Activated T-helper 1 cell treated with Interleukin-2 at 50 U/mL for 16 hours (primary cell): ENCODE measurements at places on chromosomes 6 and 20.

DNA sequence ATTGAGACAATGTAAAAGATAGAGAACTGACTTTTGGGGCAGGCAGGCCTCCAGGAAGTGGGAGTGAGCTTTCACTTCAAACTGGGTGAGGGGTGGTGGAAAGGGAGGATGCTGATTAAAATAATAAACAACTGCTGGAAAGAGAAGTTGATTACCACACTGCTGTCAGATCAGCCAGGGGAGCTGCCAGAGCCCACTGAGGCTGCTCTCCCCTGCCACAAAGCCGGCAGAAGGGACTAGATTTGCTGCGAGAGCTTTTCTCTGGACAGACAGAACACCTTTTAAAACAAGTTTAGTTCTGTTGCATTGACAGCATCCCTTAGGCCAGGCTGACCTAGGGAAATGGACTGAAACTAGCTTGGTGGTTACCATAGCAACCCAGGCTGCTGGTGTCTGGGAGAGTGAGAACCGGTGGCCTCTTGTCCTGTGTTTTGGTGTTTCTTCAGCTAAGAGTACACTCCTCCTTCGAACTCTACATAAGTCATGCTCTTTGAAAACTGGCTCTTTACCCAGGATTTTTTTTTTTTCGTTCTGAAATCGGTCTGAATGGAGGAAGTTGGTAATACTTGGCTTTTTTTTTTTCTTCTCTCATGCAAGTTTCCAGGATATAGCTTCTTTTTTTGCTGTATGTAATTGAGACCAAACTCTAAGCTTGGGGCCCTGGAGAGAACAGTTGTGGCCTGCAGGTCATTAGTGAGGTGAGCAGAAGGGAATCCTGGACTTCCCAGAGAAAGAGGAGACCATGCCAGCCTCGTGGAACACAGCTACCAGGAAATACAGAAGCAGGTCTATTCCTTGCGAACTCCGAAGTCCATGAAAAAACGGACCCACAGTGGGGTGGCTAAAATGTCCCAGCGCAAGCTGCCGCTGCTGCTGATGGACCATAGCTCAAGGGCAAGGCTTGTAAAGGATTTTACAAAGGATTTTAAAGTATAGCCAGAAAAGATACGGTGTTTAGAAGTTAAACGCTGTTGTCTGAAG, 374.4 kb downstream of the UTRN start:
- no peak for DNase-seq

DNA sequence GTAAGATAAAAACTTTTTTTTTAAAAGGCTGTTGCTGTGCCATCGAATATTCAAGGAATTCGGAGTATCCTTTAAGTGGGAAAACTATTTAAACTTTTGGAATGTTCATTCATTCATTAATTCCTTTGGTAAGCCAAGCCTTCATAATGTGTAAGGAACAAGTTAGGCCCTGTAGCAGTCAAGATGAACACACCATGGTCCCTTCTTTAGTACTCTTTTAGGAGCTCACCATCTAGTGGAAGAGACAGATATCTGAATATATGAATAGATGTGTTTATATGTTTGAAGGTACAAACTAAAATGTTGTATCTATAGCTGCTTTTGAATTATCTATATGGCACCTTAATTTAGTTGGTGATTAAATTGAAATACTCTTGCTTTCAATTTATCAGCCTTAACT, 5.8 kb downstream of the SPO11 start:
- DNase-seq = no peak

DNA sequence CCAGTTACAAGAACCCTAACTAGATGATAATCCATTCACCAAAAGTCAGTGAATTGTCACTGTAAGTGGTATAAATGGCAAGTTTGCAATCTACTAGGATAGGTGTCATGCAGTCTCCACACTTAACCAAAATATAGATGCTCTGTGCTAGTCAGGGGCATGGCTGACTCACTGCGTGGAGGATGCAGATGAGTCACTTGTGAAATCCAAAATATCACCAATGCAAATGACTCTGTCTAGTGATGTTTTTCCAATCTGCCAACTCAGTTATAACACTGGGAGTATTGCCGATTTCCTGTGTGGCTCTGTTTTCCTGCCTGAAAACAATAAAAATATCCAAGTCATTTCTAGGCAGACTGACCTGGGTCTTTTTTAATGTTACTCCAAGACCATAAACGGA, 47.8 kb upstream of the NRSN1 start:
- DNase-seq = no peak

DNA sequence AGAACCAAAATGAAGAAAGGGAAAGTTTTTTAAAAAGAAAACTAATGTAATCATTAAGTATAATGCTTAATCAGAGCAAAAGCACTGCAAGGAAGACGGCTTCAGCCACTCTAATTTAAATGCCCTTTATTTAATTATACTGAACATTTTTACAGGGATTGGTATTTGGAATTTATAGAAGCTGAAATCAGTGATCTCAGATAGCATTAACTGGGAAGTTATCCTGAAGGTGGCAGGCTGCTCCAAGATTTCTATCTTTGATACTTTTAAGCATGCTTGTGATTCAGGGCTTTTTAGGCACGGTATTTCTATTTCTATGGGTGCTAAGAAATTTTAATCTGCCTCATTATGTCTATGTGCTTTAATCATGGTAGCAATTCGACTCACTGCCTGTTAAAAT, 1.3 kb upstream of the NDUFAF4 start:
- no peak for DNase-seq

GRCh38 chr6:160239929-160240690, 18.5 kb downstream of the SLC22A2 start:
- no peak for DNase-seq

GRCh38 chr20:33814238-33814712, 3.1 kb downstream of the CHMP4B start:
- DNase-seq = no peak

DNA sequence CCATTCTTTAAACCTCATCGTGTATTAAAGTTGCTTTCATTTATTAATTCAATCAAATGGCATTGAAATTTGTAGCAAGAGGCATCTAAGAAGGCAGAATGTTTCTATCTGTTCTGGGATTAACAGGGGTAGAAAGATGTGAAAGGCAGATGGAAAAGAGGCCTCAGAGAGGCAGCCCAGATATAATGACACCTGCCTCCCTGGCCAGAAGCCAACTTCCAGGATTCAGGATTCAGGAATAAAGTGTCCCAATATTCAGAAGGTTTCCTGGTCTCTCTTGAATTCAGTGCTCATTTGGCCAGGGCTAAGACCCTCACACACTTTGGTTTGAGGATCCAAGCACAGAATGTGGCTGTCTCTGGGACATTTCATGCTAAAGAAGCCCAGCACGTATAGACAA, 39.9 kb downstream of the HLA-B start:
- DNase-seq = no peak

GRCh38 chr6:166456395-166457156, 73.8 kb upstream of the MPC1 start:
- no peak for DNase-seq

- DNase-seq = no peak
Measured at GRCh38 chr6:24620637-24621036, 25.4 kb downstream of the KIAA0319 start.

- DNase-seq = no peak
Measured at GRCh38 chr20:31863296-31864085, 6.8 kb downstream of the DUSP15 start.

DNA sequence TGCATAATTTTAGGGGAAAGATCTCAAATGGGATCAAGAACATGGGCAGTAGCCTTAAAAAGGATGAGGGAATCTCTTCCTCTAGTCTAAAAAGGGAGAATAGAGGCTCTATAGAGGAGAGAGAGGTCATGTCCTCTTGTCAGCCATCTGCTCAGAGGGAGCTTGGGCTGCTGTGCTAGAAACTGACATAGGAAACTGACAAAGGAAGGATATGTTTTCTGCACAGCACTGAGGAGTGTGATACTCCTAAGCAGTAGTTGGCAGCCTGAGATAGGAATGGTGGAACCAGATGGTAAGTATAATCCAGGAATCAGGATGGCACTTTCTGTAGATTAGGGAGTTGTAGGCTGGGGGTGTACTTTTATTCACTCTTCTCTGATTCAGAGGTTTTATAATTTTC, 59.2 kb downstream of the PTPRA start:
- DNase-seq = no peak

DNA sequence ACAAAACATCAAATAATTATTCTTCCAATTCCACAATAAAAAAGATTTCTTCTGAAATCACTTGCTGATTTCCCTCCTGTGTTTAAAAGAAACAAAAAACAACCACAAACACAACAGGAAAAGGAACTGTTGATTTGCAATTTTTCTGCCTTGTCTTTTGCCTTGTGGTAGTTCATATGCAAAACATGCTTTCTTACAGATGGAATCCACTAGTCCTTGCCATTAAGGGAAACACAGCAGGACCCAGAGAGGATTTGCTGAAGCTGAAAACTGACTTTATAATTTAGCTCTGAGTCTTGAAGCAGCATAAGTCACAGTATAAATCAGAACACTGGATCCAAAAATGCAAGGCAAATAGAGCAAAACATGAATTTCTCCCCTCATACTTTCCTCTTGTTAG, 328.8 kb downstream of the PHF3 start:
- no peak for DNase-seq

DNA sequence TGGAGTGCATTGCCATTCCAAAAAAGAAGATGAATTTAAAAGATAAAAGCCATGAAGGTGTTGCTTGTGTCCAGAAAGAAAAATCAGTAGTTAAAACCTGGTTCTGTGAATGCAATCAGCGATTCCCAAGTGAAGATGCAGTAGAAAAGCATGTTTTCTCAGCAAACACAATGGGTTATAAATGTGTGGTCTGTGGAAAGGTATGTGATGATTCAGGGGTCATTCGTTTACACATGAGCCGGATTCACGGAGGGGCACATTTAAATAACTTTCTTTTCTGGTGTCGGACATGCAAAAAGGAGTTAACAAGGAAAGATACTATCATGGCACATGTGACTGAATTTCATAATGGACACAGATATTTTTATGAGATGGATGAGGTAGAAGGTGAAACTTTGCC, 24.7 kb upstream of the BAG2 start:
- no peak for DNase-seq

GRCh38 chr6:94177429-94177828, 758.1 kb upstream of the EPHA7 start:
- DNase-seq = no peak

GRCh38 chr6:53878808-53879207, 84.0 kb downstream of the LRRC1 start:
- DNase-seq = no peak

- no peak for DNase-seq
Measured at GRCh38 chr6:29011276-29011734, 6.2 kb upstream of the ZNF311 start.

GRCh38 chr6:37617073-37617472, 80.6 kb downstream of the MDGA1 start:
- DNase-seq = no peak

DNA sequence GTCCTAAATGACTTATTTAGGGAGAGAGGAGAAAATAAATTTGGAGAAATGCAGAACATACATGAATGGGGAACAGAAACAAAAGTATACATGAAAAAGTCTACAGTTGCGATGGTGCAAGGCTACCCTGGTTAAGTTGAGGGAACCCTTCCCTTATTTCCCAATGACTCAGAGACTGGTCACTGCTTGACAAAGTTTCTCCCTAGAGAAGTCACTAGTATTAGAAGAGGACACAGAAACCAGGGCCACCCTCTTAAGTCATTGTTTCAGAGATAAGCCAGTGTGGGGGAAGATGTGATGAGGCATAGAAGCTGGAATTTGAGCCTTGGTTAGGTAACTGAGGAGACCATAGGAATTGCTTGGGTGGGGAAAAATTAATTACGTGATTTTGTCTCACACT, 24.4 kb upstream of the EDN1 start:
- no peak for DNase-seq

DNA sequence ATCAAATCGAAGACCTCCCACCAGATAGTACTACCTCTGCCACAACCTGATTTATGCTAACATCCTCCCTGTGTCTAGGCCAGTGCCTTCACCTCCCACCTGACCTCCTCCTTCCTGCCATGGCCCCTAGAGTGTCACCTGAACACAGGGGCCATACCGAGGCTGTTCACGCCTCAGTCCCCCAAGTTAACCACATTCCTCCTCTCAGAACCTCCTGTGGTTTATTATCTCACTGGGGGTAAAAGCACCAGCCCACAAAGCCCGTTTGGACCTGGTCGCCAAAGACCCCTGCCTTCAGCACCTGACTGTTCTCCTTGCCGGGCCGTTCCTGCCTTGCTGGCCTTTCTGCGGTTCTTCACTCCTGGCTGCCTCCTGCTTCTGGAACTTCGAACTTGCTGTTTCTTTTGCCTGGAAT, 13.7 kb downstream of the MAS1 start:
- DNase-seq = no peak

- DNase-seq = no peak
Measured at GRCh38 chr20:23205611-23206041, 119.5 kb upstream of the CD93 start.

DNA sequence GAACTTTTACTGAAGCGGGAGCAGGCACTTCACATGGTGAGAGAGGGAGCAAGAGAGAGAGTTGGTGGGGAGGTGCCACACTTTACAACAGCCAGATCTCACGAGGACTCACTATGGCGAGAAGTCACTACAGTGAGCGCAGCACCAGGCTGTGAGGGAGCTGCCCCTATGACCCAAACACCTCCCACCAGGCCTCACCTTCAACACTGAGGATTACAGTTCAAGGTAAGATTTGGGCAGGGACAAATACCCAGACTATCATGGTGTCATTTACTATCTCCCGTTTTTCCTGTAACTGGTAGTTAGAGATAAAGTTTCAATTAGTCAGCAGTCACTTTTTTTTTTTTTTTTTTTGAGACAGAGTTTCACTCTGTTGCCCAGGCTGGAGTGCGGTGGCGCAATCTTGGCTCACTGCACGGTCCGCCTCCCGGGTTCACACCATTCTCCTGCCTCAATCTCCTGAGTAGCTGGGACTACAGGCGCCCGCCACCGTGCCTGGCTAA, 7.8 kb downstream of the RBCK1 start:
- DNase-seq = no peak

- DNase-seq = no peak
Measured at GRCh38 chr6:24848461-24848860, 49.7 kb upstream of the ARMH2 start.

GRCh38 chr6:82216549-82216948, 31.0 kb downstream of the IBTK start:
- DNase-seq = no peak

DNA sequence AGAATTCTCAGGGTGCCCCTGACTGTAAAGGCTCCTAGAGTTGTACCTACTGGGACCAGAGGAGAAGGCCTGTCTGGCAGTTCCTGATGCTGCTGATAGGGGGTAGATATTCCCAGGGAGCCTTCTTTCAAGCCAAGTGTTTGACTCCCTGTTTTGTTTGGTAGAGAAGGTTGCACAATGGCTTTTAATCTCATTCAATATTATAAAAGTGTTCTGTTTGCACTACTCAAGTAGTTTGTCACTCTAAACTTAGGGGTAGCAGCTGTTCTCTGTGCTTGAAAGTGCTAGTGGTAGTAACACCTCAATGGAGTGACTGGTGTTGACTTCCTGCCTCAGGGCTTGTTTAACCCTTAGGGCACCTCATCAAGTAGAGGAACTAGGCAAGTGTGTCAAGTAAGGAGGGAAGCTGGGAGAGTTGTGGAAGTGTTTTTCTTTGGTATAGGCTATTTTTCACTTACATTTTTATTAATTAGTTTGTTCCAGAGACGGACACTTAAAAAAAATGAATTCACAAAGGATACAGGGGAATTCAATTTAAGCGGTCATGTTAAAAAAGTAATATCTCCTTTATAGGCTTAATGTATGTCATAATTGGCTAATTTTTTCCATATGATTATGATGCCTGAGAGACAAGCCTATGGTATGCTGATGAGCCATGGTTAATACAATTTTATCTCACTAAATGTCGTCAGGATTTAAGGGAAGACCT, 38.1 kb downstream of the BICRAL start:
- DNase-seq = no peak

GRCh38 chr20:4068708-4069107, 53.4 kb upstream of the RNF24 start:
- no peak for DNase-seq
